ENCODE measurements at places on chromosomes 1 and 21.

- DNase-seq: no peak
Observed at GRCh38 chr1:89552471-89553081, 27.9 kb downstream of the LRRC8B start.

GRCh38 chr1:74548961-74549750, 36.7 kb upstream of the LRRC53 start:
- DNase-seq: no peak

GRCh38 chr1:113118266-113118665, 45.3 kb downstream of the LRIG2 start:
- DNase-seq: no peak

DNA sequence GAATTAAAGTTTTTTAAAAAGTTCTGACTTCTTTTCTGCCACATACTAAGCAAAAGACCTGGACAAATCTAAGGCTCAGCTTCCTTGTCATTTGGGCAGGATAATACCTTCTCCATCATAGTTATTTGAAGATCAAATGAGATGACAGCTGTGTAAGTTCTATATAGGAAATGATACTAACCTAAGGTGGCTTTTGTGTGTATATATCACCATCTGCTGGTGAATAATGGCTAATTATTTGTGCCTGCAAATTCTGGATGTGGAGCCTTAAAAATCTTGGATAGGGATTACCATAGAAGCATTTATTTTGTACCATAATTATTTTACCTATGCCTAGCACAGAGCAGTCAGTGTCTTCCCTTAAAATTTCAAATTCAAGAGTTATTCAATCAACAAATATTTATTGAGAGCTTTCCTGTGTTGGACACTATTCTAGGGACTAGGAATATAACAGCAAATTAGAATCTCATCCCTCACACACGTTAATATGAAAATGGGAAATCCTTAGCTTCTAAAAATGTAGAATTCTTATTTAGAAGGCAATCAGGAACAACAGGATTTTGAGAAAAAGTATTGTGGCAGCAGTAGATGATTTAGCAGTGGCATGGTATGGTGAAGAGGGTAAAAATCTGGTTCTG, 89.8 kb downstream of the TMEM200B start:
- DNase-seq: peak; percentile 19

DNA sequence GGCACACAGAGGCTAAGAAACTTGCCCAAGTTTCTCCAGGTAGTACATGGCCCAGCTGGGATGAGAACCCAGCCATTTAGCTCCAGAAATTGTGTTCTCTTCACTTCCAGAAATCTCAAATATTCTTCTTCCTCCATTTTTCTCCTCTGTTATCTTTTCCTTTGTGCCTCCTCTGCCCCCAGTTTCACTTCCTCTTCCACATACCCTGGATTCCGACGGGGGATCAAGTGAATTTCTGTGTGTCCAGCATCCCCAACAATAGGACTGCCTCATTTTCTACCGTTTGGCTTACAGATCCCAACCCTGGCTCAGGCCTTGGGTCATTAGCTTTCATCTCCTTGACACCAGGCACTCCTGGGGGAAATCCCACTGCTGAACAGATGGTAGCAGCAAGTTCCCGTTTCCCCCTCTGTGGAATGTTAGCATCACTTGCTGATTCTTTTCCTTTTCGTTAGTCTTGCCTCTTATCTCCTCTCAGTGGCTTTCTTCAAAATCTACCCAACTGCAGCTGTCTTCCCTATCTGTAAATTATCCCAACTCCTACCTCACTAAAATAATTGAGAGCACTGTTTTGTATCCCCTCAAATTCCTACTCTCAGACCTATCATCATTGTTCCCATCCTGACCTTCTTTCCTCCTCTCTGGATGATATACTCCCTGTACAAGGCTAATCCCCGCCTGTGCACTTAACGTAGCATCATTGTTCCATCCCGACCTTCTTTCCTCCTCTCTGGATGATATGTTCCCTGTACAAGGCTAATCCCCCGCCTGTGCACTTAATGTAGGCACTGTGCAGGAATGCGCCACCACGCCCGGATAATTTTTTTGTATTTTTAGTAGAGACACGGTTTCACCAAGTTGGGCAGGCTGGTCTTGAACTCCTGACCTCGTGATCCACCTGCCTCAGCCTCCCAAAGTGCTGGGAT, 36.5 kb downstream of the SCCPDH start:
- no peak for DNase-seq

GRCh38 chr1:87056974-87057373, 142.5 kb downstream of the HS2ST1 start:
- no peak for DNase-seq

DNA sequence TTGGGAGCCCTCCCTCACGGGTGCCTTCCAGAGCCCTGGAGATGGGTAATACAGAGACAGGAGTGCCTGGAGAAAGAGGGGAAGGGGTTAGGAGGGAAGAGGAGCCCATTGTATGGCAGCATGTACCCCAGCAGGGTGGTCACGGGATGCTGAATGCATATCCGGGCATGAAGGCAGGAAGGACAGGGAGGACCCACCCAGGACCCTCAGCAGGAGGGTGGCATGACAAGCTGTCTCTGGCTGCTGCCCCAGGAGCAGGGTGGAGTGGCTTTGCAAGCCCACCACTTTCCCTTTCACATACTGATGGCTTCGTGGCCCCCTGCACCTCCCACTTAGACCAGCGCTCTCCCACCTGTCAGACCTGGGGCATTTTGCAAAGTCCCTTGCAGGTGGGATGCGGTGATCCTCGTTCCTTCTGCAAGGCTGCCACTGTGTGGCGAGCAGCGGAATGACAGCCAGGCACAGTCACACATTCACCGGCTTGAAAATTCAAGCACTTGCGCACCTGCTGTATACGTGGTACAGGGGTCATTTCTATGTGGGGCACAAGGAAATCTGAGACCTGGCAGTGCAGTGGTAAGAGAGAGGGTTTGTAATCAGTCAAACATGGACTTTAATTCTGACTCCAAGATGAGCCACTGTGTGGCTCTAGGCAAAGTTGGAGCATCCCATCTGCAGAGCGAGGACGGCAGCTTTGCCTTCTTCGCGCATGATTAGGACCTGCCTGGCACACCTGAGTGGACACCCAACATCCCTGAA, 53.2 kb upstream of the TMEM51 start:
- DNase-seq: peak; percentile 21

GRCh38 chr1:156319664-156320063, 18.4 kb downstream of the CCT3 start:
- no peak for DNase-seq

- no peak for DNase-seq
Observed at GRCh38 chr1:166297993-166298392, 131.2 kb upstream of the FAM78B start.

DNA sequence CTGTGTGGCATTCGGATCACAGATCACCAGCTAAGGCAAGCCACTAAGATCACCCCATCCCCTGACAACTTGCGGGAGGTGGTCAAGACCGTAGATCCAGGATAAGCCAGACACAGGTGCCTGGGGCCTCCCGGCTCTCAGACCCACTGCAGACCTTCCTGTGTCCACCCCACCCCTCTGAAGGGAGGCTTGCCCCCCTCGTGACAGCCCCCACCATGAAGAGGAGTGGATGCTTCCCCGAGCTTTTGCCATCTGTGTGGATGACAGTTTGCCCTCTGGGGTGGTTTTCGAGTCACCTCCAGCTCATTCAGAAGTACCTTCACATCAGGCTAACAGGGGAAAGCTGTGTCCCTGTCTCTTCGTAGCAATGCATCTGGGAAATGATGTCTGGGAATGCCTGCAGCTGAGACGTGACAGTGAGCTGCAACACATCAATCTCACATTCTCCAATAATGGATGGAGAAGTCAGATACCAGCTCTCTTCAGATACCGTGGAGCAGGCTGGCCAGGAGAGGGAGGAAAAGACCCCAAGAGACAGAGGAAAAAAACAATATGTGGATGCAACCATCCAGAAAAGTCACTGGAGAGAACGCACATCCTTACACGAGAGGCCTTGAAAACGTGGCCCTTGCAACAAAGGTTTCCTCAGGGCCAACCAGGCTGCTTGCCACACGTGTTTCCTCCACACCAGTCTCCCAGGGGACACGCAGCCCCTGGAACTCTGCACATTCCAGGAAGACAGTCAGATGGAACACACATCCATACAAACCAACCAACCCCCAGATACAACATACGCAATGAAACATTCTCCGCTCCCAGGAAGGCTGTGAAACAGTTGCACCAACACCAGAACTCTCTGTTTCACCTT, 20.4 kb upstream of the FHAD1 start:
- no peak for DNase-seq

DNA sequence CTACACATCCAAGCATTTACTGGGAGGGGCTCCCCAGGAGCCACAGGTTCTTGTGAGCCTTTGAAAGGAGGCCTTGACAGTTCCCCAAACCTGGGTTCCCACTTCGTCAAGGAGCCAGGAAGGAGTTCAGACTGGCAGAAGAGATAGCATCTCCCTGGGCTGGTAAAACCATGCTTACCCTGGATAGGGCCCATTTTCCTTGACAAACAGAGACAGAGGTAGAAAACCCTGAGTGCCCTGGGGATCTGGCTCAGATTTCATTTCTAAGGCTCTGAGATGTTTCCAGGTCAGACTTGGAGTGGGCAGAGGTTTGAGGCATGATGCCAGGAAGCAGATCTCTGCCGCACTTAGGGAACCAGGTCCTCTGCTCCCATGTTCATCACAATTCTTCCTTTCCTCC, 2.7 kb downstream of the ETNK2 start:
- no peak for DNase-seq

GRCh38 chr1:18998016-18998724, 41.7 kb upstream of the IFFO2 start:
- no peak for DNase-seq

GRCh38 chr1:35535243-35535642, 22.0 kb downstream of the KIAA0319L start:
- no peak for DNase-seq

DNA sequence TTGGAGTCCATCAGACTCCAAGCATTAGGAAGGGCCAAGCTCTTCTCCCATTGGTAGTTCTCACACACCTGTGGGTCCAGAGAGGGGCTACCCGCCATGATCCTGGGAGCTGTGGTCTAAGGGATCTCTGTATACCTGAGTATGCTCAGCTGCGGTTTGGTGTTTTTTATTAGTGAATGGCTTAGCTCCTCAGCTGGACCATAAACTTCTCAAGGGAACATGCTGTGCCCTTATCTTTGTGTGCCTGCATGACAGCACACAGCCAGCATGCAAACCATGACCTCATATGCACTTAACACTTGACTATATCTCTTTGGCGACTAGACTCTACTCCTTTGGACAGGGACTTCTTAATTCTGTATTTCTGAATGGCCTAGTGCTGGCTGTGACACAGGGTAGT, 94.5 kb downstream of the CD58 start:
- no peak for DNase-seq

DNA sequence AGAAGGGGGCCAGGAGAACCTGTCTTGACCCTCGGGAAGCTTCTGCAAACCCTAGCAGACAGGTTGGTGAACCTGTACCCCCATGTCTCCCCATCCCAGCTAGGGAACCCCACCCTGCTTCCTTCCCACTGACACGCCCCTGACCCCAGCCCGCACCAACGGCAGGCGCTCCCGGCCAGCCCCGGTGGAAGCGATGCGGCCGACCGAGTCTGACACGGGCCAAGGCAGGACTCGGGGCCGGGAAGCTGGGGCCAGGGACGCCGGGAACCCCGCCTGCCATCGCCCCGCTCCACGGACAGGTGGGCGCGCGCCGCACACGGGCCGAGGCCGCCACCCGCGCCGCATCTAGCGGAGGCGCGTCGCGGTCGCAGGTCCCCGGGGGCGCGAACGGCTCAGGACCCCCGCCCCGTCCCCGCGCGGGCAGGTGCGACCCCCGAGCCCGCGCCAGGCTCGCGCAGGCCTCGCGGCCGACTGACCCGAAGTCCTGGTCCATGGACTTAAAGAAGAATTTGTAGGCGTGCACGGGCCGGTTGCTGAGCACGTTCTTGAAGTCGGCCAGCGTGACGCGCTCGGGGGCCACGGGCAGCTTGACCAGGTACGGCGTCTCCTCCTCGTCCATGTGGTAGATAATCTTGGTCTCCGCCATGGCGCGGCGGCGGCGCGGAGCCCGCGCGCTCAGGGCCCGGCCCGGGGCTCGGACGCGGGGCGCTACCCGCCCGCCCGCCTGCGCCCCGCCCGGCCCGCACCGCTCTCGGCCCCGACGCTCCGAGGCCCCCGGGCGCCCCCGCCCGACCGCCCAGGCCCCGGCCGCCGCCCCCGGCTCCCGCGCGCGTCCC, 580 bp downstream of the DVL1 start:
- no peak for DNase-seq

DNA sequence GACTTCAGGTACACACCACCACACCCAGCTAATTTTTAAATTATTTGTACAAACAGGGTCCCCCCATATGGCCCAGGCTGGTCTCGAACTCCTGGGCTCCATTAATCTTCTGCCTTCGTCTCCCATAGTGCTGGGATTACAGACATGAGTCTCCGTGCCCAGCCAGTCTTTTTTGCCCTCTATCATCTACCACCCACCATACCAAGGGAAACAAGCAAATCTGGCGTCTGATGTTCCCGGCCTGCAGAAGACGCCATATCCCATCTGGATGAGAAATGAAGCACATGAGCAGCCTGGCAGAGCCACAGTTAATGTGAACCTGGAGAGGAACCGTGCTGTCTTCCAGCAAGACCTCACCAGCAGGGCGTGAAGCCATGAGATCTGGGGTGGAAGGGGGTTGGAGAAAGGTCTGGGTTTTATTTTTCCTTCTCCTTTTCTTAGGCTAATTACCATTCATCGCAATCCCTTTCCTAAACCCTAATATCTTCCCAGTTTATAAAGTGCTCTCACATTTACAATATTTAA, 1.8 kb upstream of the PRELP start:
- no peak for DNase-seq

- no peak for DNase-seq
Observed at GRCh38 chr1:228044961-228045360, 37.5 kb upstream of the ARF1 start.

DNA sequence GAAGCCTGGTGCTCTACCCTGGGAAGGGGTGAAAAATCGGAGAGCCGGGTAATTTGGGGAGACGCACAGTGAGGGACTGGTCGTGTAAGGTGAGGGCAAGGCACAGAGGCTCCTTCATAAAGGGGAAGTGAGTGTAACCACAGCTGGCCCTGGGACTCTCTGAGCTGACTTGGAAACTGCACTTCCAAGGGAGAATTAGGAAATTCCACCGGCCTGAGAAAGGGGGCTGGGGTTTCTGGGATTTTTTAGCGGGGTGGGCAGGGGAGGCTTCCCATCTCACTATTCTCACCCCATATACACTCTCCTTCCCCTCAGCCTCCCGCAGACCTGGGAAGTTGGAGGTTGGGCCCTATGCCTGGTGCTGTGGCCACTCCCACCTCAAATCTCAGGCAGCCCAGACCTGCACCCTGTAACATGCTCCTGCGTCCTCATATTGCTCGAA, 88.3 kb upstream of the IPO9 start:
- DNase-seq: no peak

- DNase-seq: no peak
Observed at GRCh38 chr1:59025898-59026426, 242.1 kb upstream of the JUN start.

All from CD4-positive, alpha-beta T cell treated with Interleukin-6 at 100 ng/mL for 8 hours (primary cell).